ENCODE measurements at places on chromosomes 16 and 17.

GRCh38 chr17:63024716-63025115, 58.7 kb downstream of the TANC2 start:
- DNase-seq, result no peak

- DNase-seq, result no peak
Observed at GRCh38 chr17:41073676-41074075, 8.0 kb upstream of the KRTAP2-4 start.

DNA sequence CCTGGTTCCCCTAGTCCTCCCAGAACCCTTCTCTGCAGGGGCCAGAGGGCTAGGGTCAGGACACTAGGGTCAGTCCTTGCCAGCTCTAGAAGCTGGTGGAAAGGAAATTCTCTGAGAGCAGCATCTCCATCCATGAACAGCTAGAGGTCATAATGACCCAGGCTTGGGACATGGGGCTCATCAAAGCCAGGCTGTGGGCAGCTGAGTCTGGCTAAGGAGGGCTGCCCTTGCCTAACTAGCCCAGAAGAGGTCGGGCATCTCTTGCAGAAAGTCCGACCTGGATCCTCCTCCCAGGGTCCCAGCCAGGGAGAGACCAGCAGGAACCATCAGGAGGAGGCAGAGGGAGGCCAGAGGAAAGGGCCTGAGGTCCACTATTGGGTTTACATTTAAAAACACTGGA, 4.3 kb downstream of the MPO start:
- no peak for DNase-seq

GRCh38 chr17:835263-835662, 53.1 kb downstream of the MRM3 start:
- DNase-seq, result no peak

GRCh38 chr16:48099455-48099854, 56.3 kb downstream of the ABCC12 start:
- DNase-seq, result no peak

DNA sequence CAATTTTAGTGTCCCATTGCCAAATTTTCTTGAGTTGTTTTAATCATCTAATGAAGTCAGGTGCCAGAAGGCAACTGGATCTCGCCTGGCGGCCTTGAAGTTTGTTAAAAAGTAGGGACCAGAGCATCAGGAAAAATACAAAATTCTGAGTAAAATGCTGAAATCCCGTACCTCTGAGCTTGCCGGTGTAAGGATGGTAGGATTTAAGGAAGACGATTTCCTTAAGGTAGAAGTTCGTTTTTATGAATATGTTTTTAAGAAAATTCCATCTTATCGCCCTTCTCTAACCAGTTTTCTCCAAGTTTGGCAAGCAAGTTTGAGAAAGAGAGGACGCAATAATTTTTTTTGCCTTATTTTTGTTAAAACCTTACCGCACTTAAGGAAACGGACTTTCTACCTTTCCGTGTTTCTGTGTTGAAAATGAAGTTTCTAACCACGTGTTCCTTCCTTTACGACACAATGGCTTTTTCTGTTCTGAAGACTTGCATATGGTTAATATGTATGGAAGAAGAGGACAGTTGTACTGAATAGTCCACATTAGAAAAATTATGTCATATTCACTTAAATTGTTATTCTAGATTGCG, 748 bp downstream of the ATF7IP2 start:
- no peak for DNase-seq

DNA sequence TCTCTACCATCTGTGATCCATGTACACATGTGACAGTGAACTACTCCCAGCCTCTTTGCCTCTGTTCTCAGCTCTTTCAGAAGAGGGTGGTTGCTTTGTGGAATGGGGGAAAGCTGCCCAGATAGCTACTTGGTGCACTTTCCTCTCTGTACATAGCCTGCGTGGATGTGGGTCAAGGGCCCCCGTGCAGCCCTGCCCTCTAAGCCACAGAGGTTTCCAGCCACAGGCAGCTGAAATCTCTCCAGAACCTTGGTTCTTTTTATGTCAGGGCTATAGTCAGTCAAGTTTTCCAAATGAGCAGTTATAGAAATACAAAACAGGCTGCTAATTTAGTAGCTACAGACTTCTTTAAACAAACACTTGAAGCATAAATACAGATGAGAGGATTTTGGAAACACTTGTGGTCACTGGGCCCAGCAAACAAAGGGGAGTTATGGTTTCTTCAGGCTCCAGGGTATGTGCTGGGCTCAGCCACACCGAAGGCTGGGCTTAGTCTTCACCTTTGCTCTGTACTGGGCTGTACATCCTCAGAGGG, 199.7 kb upstream of the ASIC2 start:
- no peak for DNase-seq

DNA sequence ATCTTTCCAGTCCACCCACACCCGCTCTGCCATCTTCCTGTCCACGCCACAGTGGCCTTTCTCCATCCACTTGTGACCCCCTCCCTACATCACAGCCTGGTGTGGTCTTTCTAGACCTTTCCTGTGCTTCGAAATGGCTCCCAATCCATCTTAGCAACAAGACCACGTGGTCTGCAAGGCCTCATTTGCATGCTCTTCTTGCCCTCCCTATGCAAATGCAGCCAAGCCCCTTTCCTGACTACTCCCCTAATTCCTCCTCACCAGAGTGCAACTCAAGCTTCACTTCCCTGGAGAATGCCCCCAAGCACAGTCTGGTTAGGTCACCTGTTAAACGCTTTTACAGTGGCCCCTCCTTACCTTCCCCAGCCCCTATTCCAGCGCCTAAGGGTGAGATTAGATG, 6.1 kb downstream of the PPP1R9B start:
- DNase-seq, result no peak

DNA sequence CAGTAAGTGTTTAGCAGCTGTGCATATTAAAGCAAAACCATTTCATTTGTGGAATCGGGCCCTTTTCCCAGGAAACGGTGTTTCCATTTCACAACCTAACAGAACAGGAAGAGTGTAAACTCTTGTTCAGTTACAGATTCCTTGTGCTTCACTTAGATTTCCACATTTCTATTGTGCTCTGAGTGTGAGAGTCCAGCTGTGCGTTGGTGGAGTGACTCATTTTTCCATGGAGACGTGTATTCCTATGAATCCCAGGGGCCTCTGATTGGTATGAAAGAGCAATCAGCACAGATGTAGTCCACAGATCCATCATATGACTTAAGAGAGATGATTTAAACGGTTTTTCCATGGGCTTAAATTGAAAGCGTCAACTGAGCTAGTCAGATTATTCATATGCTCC, 13.3 kb upstream of the CAVIN1 start:
- DNase-seq, result no peak

GRCh38 chr16:58044266-58045019, 18.9 kb downstream of the MMP15 start:
- DNase-seq, result no peak

DNA sequence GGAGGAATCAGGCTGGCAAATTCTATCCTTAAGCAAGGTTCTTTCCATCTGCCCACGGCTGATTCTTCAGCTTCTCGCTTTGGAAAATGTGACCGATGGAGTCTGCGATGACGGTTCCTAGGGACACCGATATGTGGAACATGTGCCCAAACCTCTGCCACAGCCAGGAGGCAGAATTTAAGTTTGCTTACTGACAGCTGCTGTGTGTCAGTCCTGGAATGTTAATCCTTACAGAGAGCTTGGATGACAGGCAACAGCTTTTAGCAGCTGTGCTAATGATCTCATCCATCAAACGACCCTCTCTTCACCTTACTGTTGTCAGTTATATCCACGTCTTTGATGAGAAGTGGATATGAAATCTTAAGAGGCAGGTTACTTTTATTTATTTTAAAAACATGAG, 11.4 kb upstream of the MYH13 start:
- no peak for DNase-seq

GRCh38 chr16:49601576-49601975, 228.0 kb downstream of the C16orf78 start:
- DNase-seq, result no peak

DNA sequence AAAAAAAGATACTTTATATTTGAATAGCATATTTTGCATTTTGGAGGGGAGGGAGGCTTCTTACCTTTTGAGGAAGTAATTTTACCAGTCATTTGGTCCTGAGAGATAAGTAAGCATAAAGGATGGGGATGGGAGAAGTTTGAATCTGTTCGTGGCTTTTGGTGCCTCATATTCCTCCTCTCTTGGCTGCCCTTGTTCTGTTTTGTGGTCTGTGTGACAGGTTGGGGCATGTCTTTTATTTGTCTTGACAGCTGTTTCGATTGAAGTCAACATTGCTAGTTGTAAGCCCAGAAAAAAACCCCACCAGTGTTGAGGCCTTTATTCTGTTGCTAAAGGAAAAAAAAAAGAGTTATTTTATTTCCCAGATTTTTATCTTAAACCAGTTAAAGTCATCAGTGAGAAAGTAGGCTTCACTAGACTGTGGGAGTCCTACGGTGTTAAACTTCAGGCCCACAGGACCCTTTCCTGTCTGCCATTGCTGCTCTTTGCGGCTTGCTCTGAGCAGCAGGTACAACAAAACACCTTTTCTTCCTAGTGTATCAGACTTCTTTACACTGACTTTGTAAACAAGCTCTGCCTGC, 11.4 kb downstream of the SLC7A6 start:
- DNase-seq, result no peak

DNA sequence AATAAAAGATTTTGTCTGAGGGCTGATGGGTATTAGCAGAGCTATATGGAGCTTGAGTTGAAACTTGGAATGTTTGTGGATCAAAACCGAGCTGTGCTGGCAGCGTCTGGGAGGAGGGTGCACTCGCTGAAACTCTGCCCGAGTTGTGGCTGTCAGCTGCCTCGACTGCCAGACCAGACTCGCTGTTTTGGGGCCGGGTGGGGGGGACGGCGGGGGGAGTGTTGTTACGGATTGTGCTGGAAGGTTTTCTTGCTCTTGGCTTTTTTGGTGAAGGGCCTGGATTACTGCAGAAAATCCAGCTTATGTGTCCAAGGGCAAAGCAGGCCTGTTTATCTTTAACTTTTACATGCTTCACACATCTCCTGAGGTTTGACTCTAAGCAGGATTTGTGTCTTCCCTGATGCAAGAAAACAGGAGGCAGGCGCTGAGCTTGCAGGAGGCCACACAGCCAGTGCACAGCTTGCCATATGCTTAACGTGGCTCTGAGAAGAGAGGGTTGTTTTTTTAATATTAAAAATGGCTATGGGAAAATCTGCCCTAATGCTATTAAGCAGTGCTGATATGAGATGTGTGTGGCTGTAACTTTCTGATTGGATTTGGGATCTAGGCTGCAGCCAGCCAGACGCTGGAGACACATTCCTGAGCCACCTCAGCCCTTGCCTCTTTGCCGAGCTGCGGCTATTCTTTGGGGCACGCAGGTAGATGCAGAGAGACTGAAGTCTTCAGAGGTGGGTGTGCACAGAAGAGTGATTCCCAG, 20.5 kb upstream of the RPTOR start:
- no peak for DNase-seq

- no peak for DNase-seq
Observed at GRCh38 chr16:27676839-27677238, 126.9 kb downstream of the KATNIP start.

GRCh38 chr17:75540923-75541503, 15.5 kb downstream of the LLGL2 start:
- DNase-seq, result no peak

DNA sequence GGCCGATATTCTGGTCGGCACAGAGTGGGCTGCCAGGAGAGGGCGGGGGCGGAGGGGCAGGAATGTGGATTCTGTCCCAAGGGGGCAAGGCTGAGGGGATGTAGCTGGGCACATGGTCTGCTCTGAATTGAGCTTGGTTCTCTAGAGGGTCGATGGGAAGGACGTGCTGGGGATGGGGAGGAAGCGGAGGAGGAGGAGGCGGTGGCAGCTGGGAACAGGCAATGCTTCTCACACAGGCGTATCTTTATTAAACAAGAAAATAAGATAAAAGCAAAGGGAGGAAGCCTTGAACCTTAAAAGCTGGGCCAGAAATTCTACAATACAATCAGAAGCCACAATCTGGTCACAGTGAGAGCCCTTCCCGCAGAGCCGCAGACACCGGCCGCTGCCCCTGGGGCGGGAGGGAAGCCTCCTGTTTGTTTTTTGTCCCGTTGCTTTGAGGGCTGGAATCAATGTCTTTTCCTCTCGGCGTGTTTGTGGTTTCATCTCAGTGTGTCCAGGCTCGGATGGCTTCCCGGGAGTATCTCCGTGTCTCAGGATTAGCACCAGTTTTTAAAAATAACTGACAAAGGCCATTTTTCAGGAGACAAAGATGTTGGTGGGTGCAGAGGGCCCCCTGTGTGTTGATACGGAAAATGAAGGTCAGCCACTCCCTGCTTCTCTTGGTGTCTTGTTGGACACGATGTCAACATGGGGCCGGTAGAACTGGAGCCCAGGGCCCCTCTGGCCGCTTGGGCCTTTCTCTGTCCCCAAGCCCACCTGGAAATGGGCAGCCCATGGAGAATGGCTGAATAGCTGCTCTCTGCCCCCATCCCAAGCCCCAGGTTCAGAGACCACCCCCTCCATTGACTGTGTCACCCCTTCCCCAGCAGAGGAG, 12.3 kb upstream of the SLC7A5 start:
- no peak for DNase-seq

DNA sequence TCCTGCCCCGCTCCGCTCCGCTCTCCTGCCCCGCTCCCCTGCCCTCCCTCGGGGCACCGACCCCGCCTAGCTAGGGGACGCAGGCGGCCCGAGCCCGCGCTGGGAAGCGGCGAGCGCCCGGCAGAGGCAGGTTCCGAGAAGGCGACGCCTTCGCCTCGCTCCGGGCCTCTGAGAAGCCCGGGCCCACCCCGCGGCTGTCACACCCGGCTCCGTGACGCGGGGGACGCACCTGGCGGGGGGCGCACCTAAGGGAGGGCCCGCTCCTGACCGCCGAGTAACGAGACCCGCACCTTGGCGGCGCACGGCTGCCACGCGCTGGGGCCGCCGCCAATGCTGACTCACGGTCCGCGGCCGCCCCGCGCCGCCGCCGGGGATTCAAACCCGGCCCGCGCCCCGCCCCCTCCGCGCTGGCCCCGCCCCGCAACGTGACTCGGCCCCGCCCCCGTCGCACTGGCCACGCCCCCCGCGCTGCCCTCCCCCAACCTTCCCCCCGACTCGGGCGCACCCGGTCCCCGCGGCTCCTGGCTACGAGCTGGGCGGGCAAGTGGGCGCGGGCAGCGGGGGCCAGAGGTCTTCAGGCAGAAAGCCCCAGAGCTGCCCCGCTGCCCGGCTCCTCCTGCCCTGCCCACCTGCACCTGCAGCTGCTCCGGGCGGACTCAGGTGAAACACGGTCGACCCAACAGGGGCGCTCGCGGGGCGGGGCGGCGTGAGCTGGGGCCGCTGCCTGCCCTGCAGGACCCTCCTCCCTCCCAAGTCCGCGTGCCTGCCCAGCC, 27.8 kb downstream of the GNPTG start:
- DNase-seq, result peak; percentile 82

DNA sequence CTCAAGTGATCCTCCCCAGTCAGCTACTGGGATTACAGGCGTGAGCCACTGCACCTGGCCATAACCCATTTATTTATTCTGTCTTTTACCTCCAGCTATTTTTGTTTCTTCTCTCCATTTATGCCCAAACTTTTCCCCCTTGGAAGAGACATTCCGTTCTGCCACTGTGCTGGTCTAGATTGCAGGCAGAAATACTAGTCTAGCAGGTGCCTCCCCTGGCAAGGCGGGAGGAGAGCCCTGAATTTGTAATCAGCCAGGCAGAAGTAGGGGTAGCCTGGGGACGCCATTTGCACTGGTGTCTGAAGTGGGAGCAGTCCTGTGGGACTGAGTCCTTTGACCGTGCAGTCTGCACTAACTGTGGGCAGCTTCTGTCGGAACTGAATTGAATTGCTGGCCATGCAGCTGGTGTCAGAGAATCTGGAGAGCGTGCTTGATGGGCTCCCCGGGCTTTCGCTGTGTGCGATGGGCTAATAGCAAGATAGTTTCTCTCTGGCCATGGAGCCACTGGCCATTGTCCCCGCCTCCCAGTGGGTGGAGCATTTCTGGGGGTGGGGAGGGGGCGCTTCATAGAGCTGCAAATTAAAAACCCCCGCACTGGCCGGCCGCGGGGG, 31.5 kb upstream of the LITAF start:
- no peak for DNase-seq

Data from stimulated activated naive CD8-positive, alpha-beta T cell treated with anti-CD3 and anti-CD28 coated beads, Interleukin-15, Interleukin-2, amounts not matched to agents 100 U/mL and 50 U/mL, for 24 hours (primary cell).